ENCODE measurements at places on chromosomes 12 and 14.

GRCh38 chr14:81350344-81351130 lies 49.6 kb downstream of the STON2 start:
- no peak for DNase-seq

- DNase-seq: no peak
Observed at GRCh38 chr12:43580601-43581000, 28.6 kb upstream of the ADAMTS20 start.

DNA sequence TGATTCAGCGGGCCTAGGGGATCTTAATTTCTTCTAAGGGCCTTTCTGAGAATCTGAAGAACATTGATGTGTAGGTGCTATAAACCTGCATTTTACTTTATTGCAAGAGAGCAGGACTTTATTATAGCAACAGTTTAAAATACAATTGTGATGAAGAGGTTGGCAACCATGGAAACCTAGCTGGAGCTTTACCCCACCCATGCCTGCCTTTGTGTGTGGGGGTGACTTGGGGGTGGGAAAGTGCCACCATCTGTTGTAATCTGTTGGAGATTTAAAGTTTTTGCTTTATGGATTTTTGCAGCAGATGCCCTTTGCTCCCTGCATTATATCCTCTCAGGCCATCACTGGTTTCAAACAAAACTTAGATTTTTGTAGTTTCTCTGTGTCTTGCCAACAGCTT lies 64.6 kb downstream of the ATG14 start:
- no peak for DNase-seq

GRCh38 chr12:24945845-24946244 lies 3.1 kb downstream of the BCAT1 start:
- DNase-seq: no peak

DNA sequence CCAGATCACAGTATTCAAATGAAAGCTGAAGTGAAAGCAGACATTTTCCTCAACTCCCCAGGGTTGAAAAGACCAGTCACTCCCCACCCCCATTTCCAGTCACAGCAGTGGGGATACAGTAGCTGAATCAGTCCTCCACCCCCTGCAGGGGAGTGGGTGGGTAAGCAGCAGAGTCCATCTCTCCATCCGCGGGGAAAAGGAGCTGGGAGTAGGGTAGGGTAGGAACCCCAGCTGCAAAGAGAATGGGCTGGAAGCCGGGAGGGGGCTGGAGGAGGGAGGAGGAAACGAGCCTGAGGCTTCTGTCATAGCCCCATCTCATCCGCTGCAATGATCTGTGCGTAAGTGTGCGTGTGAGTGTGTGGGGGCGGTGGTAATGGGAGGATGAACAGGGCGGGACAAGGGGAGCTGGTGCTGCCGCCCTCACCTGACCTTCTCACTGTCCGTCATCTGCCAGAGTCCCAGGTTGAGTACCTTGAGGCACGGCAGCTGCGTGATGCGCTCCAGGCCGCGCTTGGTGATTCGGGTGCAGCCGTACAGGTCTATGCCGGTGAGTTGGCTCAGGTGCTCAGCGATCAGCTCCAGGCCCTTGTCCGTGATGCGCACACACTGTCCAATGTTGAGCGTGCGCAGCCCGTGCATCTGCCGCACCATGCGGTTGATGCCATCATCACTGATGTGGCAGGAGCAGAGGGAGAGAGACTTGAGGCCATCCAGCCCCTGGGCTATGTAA lies 1.8 kb downstream of the FBXL14 start:
- peak; percentile 52 for DNase-seq

DNA sequence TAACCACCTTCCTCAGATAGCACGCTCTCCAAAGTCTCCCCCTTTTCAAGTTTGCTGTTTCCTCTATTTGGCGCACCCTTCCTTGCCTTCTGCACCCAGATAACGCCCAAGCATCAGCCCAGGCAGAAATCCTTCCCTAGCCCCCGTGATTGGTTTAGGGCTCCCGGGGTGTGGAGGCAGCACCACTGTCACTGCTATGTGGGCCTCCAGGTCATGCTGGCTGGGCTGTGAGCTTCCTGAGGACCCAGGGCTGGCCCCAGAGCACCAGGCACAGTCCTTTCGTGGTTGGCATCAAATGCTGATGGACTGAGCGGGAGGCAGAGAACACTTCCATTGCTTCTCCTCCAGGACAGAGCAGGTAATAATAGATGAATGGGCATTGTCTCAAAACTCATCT lies 311.4 kb downstream of the BCL11B start:
- DNase-seq: no peak

GRCh38 chr14:30808576-30808975 lies 65.8 kb upstream of the COCH start:
- no peak for DNase-seq

DNA sequence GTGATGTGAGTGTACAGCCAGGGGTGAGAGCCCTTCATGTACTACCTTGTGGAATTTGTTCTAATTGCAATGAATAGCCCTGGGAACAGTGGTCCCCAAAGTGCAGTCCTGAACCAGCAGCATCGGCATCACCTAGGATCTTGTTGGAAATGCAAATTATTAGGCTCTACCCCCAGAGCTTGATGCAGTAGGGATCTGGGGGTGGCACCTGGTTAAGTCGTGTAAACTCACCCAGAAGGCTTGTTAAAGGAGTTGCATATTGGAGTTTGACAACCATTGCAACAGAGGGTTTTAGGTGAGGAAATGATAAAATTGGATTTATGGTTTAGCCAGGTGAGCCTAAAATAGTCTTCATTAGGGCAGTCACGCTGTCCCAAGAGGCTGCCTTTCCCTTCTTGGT lies 73.2 kb downstream of the PLEKHG3 start:
- DNase-seq: no peak

DNA sequence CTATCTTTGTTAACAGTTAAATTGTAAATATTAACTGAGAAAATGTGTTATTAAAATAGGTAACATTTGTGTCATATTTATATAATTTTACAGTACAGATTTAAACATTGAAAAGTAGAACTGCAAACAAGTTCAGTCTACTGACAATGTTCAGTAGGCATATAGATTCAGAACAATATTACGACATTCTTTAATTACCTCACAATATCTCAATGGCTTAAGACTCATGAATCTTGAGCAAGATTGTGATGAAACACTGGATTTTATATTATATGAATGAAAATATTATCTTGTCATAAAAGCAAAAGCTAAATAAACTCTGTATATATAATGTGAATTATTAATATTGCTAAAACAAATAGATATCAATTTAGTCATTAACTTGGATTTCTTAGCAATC lies 194.9 kb downstream of the ADAMTS20 start:
- DNase-seq: no peak

GRCh38 chr14:57378661-57379060 lies 11.7 kb upstream of the NAA30 start:
- no peak for DNase-seq

DNA sequence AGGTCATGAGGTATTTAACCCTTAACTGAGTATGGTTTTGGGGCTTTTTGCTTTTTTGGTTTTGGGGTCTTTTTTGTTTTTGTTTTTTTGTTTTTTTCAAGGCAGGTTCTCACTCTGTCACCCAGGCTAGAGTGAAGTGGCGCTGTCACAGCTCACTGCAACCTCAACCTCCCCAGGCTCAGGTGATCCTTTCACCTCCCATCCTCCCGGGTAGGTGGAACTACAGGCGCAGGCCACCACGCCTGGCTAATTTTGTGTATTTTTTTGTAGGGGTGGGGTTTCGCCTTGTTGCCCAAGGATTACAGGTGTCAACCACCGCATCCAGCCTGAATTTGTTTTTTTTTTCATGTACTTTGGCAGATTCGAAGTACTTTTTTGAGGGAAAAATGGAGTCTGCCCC lies 19.9 kb downstream of the RAP1B start:
- no peak for DNase-seq

DNA sequence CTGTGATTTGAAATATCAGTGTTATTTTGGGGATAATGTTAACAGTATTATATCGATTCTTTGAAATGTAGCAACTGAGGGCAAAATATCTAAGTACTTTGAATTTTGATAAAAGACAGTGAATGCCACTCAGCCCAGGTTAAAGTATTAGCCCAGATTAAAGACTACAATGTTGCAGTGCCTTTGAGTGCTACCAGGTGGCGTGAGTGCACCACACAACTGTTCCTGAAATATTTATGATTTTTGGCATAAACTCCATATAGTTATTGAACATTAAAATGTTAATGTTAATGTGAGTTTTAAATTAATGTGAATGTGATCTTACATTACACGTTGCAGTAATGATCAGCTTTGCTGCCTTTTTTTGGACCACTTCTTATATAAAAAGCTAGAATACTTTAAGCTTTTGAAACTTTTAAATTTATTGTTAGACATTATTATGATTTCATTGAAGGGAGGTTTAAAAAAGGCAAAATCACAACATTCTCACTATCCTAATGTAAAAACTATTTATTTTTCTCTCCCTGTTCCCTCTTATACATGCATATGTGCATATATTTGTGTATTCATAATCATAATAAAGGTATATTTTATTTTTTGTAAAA lies 22.5 kb downstream of the MRPS35 start:
- peak; percentile 0 for DNase-seq

- DNase-seq: no peak
Observed at GRCh38 chr14:77805706-77806105, 5.8 kb downstream of the ADCK1 start.

DNA sequence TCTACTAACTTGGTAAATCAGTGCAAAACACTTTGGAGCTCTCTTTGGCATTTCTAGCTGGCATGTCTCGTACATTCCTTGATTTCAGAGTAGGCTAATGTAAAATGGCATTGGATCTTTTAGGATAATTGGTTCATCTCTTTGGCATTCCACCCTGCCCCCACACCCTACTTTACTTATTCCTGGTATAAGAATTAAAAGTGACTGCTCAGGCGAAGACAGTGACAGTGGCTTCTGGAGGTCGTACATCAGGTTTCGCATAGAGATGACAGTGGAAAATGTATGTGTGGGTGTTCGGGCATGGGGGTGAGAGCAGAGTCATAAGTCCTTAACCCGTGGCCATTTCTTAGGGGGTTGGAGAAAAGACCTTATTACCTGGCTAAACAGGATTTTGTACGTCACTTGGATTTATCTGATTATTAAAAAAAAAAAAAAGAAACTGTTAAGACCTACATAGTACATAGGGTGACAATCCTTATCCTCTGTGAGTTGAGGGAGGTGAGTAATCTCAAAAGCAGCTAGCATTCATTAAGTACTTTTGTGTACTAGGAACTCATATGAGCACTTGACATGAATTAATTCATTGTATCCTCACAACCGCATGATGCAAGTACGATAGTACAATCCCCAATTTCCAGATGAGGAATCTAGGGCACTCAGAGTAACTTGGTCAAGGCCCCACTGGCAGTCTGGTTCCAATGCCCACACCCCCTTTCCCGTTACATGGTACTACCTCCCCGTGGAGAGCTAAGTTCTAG lies 22.4 kb upstream of the KCNK13 start:
- DNase-seq: no peak

GRCh38 chr12:108635201-108635996 lies 1.7 kb upstream of the SELPLG start:
- no peak for DNase-seq

- no peak for DNase-seq
Observed at GRCh38 chr12:9674226-9674590, 4.7 kb downstream of the CLEC2D start.

DNA sequence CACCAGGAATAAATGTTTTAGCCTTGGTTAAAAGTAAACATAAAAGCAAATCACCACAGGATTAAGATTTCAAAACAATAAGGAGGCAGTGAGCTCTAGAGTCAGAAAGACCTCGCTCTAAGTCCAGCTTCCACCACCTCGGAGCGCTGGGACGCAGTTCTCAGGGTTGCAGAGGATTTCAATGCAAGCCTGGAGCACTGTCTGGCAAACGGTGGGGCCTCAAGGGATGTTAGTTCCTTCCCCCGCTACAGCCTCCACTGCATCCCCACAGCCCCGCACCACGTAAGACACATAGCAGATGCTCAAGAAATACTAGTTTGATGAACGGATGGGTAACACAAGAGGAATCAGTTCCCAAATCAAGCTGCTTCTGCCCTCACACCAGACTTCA lies 39.3 kb upstream of the TMCC3 start:
- DNase-seq: no peak

DNA sequence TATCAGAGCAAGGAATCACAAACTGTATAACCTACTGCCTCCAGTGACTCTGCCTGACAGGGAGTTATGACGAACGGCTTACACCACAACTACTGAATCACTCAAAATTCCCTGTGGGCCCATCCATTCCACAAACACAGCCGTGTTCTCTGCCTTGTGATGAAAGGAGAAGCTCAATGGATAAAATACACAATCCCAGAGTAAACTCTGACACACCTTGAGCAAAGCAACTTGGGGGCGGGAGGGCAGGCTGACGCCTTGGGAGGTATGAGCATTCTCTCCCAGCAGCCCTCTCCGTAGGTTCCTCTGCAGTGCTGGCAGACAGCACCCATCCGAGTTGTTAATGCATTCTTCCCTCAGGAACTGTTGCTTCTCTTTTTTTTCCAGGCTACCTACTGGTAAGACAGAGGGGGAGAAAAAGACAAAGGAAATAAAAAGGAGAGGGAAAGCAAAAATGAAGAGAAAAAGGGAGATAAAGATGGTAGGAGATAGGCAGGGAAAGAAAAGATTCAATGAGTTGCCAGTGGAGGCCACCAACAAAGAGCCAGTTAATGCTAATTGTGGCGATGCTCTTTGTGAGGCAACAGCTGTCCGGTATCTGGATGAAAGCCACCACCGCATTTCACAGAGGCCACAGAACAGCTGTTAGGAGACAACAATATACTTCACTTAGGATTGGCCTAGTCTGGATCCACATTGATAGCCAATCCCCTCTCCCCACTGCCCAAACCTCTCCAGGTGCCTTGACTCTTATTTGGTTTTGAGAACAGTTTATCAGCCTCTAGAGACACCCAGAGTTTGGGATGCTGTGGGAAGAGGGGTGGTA lies 4.7 kb upstream of the DIO2 start:
- no peak for DNase-seq

GRCh38 chr12:130371296-130371695 lies 33.6 kb downstream of the PIWIL1 start:
- no peak for DNase-seq

- no peak for DNase-seq
Observed at GRCh38 chr12:42076976-42077375, 67.7 kb downstream of the GXYLT1 start.

GRCh38 chr12:75479963-75480461 lies 543 bp upstream of the GLIPR1 start:
- DNase-seq: no peak

- DNase-seq: no peak
Observed at GRCh38 chr12:41221491-41221890, 33.4 kb downstream of the PDZRN4 start.

GRCh38 chr14:93628048-93628447 lies 160.2 kb downstream of the PRIMA1 start:
- DNase-seq: no peak

DNA sequence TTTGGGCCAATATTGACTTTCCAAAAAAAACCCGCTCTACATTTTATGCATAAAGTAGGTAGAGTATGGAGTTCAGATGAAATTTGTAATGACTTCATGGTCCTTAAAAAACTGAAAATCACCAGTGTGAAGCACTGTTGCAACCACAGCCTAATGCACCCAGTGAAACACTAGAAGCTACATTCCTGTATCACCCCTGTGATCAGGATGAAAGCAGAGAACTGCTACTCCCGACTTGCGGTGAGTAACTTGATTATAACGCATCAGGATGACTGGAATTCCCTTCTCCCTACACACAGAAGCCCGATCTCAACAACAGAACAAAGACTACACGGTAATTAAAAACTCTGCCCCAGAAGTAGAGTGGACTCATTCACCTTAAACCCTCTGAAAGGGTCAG lies 33.8 kb downstream of the SPTB start:
- DNase-seq: no peak
